Spleen (tissue), 13 donors: ENCODE measurements at places on chromosomes 7 and 10. TPM values are rescaled to one million over a fixed set of nuclear protein-coding genes. Genes with fewer than 3 reads are reported as not detected.
A peak's percentile ranks its signal among the peaks of the same experiment; 100 is the strongest.

Gene MKX
- total RNA-seq = 0.20 TPM

DNA sequence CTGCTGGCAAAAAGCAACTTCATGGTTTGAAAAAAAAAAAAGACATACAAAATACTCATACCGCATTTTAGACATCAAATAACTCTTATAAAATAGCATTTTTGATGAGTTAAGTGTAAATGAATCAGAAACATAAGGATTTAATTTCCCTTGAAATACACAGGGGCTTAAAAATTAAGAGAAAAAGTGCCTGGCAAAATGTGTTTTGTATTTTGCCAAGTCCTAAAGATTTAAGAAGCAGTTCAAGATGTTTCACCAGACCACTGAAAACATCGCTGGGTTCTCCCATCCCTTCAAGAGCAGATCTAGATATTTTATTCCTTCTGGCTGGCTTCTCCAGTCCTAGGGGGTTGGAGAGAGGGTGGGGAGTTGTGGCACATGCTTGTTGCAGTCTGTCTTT lies 396.4 kb downstream of the INHBA start:
- no peak overlapping the region for H3K4me3 ChIP-seq
- no peak for DNase-seq
- H3K36me3 ChIP-seq = no peaks in the 10 kb centered on the region
- no peak overlapping the region for H3K27ac ChIP-seq
- H3K4me1 ChIP-seq = no peaks in the 10 kb centered on the region

Gene PDE6C
- not detected for total RNA-seq

GRCh38 chr10:15316871-15317464 lies 54.1 kb downstream of the FAM171A1 start:
- H3K27me3 ChIP-seq = no peaks in the 10 kb centered on the region
- DNase-seq = no peak
- H3K36me3 ChIP-seq = no peaks in the 10 kb centered on the region
- H3K4me3 ChIP-seq = no peak overlapping the region
- peaks cover 13% of the 10 kb centered on the region for H3K4me1 ChIP-seq

- no peak overlapping the region for H3K4me3 ChIP-seq
- no peaks in the 10 kb centered on the region for H3K27me3 ChIP-seq
- peak; percentile 61 for DNase-seq
- no peaks in the 10 kb centered on the region for H3K4me1 ChIP-seq
- H3K36me3 ChIP-seq = peaks cover 6% of the 10 kb centered on the region
- no peak overlapping the region for H3K27ac ChIP-seq
Measured at GRCh38 chr7:47378728-47379395, 203.0 kb downstream of the TNS3 start.

Gene LIPJ
- total RNA-seq = 0.21 TPM

DNA sequence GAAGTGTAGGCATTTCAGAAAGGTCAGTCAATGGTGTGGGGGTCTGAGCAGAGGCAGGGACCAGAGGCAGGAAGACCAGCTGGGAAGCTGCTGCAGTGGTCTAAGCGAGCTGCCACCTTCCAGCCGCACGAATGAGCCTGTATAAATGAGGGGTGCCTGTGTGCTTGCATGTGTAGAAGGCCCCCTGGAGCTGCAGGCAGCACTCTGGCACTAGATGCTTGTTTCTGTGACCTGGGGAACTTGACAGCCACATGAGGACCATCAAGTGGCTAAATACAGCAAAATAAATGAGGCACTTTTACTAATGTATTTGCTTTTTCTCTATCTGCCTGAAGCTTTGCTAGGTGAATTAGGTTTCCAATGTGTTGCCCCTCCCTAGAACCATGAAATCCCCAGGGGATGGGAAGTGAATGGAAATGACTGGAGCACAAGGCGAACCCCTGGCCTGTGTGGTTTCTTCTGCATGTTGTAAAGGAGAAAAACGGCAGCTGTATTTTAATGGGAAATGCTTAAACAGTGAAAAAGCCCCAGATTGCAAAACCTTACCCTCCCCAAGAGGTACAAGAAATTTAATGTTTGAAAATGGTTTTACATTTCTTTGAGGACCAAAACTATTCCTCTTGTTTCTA lies 57.7 kb downstream of the PYROXD2 start:
- H3K36me3 ChIP-seq = no peaks in the 10 kb centered on the region
- H3K27me3 ChIP-seq = peaks cover 24% of the 10 kb centered on the region
- no peak for DNase-seq
- H3K4me3 ChIP-seq = no peak overlapping the region
- no peak overlapping the region for H3K27ac ChIP-seq
- H3K4me1 ChIP-seq = peaks cover 9% of the 10 kb centered on the region

DNA sequence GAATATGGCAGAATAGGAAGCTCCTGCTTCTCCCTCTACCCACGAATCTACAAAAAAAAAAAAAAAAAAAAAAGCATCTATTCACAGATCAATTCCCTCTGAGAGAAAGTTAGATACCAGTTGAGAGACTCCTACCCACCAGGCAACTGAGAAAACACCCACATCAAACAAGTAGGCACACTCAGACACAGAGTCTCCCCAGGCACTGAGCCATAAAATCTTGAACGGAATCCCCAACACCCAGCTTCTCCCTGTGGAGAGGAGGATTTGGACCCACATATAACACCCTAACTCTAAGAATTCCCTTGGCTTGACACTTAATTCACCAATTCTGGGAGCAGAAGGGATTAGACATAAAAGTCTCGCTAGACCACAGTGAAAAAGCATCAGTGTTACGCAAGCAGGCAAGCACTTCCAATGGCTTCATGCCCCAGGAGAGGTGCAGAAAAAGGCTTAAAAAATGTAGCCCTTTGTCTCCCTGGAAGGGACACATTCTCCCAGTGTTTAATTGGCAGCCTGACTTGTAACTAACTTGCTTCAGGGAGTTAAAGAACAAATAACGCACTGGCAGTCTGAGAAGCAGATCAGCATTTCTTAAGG lies 192.2 kb downstream of the ELAPOR2 start:
- H3K36me3 ChIP-seq = no peaks in the 10 kb centered on the region
- H3K4me3 ChIP-seq = no peak overlapping the region
- no peak for DNase-seq
- H3K27ac ChIP-seq = no peak overlapping the region

- no peak overlapping the region for H3K27ac ChIP-seq
- no peak for DNase-seq
- no peaks in the 10 kb centered on the region for H3K27me3 ChIP-seq
- H3K4me3 ChIP-seq = no peak overlapping the region
Measured at GRCh38 chr7:39683216-39683845, 60.0 kb downstream of the RALA start.

Gene RNLS
- 13.7 TPM for total RNA-seq

- DNase-seq = peak; percentile 51
- peaks cover 39% of the 10 kb centered on the region for H3K36me3 ChIP-seq
- peak overlapping the region; percentile 96 for H3K27ac ChIP-seq
- peak overlapping the region; percentile 76 for H3K4me3 ChIP-seq
Measured at GRCh38 chr7:56105508-56105907, 768 bp downstream of the CHCHD2 start.

- no peak overlapping the region for H3K4me3 ChIP-seq
- no peak overlapping the region for H3K27ac ChIP-seq
- no peak for DNase-seq
- no peaks in the 10 kb centered on the region for H3K4me1 ChIP-seq
Measured at GRCh38 chr7:79272066-79272669, 181.3 kb downstream of the MAGI2 start.

- H3K4me3 ChIP-seq = no peak overlapping the region
- peaks cover 3% of the 10 kb centered on the region for H3K36me3 ChIP-seq
- H3K27me3 ChIP-seq = no peaks in the 10 kb centered on the region
- DNase-seq = no peak
- H3K27ac ChIP-seq = no peak overlapping the region
- no peaks in the 10 kb centered on the region for H3K4me1 ChIP-seq
Measured at GRCh38 chr7:105470846-105471245, 51.2 kb downstream of the PUS7 start.

DNA sequence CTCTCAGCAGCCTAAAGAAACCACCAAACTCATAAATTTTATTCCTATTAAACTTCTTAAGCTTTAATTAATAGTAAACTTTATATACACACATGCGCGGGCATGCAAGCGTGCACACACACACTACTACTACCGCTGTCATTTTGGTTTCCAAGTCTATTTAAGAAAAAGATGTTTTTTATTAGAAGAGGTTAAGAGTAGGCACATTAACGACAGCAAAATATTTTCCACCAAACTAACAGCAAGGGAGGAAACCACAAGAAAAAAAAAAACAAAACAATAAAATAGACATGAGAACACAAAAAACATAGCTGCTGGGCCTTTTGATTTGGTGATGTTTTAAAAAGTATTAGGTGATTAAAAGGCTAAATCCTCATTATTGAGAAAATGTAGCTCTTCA lies 28.6 kb downstream of the RTKN2 start:
- no peak overlapping the region for H3K27ac ChIP-seq
- DNase-seq = no peak
- H3K36me3 ChIP-seq = no peaks in the 10 kb centered on the region

GRCh38 chr7:105648561-105649401 lies 67.5 kb upstream of the EFCAB10 start:
- DNase-seq = no peak
- H3K27me3 ChIP-seq = no peaks in the 10 kb centered on the region
- peaks cover 10% of the 10 kb centered on the region for H3K4me1 ChIP-seq
- H3K27ac ChIP-seq = no peak overlapping the region
- H3K4me3 ChIP-seq = no peak overlapping the region
- no peaks in the 10 kb centered on the region for H3K36me3 ChIP-seq

Gene GAD2
- total RNA-seq = not detected

Gene MEOX2
- total RNA-seq = 1.0 TPM

DNA sequence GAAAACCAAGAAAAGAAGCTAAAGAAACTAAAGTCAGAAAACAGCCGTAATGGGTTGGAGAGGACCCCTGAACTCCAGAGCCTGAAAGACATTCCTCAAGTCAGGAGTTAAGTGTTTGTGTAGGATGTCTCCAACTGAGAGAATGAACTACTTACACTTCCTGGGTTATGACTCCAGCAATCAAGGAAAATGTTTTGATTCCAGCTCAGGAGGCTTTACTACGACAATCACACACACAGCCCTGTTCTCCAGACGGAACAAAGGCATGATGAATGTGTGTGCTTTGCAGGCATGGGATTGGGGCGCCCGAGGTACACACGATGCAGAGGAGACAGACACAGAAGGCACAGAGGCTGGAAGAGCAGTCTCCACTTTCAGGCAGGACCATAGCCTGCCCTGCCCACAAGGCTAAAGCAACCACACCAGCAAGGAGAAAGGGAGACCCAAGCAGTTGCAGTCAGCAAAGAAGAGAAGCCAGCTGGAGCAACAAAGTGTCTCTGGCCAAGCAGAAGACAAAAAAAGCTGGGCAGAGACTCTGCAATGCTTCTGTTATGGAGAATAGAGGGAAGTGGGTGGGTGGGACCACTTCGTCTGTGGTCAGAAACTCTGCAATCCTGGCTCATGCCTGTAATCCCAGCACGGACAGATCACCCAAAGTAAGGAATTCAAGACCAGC lies 89.1 kb downstream of the GRB10 start:
- no peak for DNase-seq
- no peaks in the 10 kb centered on the region for H3K27me3 ChIP-seq
- no peak overlapping the region for H3K27ac ChIP-seq
- H3K4me3 ChIP-seq = no peak overlapping the region
- H3K36me3 ChIP-seq = no peaks in the 10 kb centered on the region

DNA sequence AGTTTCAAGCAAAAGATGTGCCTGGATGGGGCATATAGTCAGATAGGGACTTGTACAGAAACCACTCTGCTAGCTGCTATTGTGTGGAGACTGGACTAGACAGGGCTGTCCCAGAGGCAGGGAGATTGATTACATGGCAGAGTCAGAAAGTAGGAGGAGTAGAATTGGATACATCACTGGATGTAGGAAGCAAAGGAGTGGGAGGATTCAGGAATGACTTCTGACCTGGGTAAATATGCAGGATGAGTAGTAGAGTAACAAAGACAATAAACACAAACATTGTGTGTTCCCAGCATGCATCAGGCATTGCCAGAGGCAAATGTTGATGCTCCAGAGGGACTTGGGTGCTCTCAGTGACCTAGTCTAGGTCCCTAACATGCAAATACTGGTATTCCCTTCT lies 30.9 kb upstream of the MAT1A start:
- no peak overlapping the region for H3K27ac ChIP-seq

Gene ASB10
- total RNA-seq = not detected

DNA sequence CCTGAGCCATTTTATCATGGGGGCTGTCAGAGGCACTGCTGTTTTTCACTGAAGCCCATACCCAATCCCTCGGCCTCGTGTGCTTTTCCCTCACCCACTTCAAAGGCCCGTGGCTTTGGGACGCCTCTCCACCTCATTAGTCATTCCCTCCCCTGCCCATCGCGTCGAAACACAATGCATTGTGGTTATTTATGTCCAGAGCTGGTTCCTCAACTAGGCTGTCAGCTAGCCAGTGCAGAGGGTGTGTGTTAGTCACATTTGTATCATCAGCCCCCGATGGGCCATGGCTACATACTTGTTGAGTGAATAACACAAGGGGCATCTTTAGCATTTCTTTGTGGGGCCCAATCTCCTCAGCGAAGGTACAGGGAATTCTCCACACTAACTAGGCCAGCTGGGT lies 3.8 kb upstream of the CRCP start:
- no peak overlapping the region for H3K27ac ChIP-seq
- no peak for DNase-seq
- H3K4me3 ChIP-seq = no peak overlapping the region
- no peaks in the 10 kb centered on the region for H3K27me3 ChIP-seq
- H3K4me1 ChIP-seq = peaks cover 15% of the 10 kb centered on the region
- no peaks in the 10 kb centered on the region for H3K36me3 ChIP-seq

GRCh38 chr7:90617442-90617841 lies 21.3 kb downstream of the CDK14 start:
- H3K4me3 ChIP-seq = no peak overlapping the region

Gene CADPS2
- total RNA-seq = 19.3 TPM

DNA sequence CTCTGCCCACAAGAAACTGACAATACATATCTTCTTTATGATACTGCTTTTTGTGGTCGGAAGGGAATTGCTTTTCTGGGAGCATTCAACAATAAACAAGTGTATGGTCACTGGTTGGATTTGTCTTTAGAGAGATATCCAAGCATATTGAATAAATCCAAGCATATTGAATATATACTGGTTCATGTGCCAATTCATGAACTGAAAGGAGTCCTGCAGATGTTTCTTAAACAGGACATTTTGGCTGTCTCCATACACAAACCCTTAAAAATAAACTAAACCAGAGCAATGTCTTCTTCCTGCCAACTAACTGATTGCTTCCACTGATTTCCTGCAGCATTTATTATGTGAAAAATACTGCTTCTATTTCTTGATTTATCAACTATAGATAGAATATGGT lies 173.9 kb downstream of the FOXP2 start:
- H3K4me3 ChIP-seq = no peak overlapping the region
- H3K4me1 ChIP-seq = no peaks in the 10 kb centered on the region
- DNase-seq = no peak
- no peaks in the 10 kb centered on the region for H3K27me3 ChIP-seq
- no peaks in the 10 kb centered on the region for H3K36me3 ChIP-seq
- H3K27ac ChIP-seq = no peak overlapping the region

DNA sequence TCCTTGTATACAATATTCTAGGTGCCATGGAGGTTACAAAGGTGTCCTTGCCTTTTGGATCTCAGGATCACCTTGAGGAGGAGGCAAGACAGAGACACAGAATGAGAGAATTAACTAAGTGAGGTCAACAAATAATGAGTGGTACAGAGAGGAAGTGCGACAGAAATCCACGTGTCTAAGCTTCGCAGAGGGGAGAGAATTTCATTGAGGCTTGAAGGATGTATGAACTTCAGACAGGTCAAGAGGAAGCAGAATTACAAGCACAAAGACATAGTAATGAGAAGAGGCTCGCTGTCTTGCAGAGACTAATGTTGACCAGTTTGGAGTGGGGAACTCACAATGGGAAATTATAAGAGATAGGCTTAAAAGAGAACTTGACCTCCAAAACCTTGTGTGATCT lies 308.7 kb downstream of the FRMD4A start:
- no peaks in the 10 kb centered on the region for H3K27me3 ChIP-seq
- no peaks in the 10 kb centered on the region for H3K36me3 ChIP-seq
- H3K27ac ChIP-seq = no peak overlapping the region

Gene PCLO
- 2.2 TPM for total RNA-seq
